ENCODE measurements at places on chromosomes 11 and 22.

- no peak for DNase-seq
Measured at GRCh38 chr22:49704345-49705215, 123.1 kb downstream of the BRD1 start.

DNA sequence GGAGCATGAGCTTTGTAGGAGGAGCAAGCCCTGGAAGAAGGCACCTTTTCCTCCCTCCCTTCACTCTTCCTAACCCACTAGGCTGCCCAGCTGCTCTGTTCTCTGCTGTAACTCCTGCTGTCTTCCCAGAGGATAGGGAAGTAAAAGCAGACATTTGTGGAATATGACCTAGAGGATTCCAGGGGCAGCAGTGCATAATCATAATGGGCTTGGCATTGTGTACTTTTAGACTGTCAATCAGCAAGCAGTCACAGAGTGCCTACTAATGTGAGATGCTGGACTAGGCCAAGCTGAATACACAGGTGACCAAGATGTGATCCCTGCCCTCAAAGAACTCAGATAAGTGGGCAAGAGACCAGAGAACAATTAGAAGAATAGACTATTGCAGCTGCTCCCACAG is 133.0 kb downstream of the NAV2 start:
- no peak for DNase-seq

DNA sequence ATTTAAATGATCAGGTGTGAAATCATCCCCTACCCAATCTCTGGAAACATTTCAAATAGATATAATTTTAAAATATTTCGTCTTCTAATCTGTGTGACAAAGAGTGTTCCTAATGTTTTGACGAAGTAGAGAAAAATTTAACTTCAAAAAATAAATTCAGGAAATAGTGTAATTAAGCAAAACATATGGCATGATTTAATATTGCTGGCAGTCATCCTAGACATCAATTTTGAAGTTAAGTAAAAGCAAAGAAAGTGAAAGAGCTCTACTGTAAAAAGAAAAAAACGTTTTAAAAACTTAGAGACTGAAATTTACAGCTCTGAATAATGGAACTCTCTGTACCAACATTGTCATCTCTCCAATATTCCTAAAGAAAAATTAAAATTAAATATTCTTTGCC is 1062.3 kb downstream of the LRRC4C start:
- DNase-seq = no peak

DNA sequence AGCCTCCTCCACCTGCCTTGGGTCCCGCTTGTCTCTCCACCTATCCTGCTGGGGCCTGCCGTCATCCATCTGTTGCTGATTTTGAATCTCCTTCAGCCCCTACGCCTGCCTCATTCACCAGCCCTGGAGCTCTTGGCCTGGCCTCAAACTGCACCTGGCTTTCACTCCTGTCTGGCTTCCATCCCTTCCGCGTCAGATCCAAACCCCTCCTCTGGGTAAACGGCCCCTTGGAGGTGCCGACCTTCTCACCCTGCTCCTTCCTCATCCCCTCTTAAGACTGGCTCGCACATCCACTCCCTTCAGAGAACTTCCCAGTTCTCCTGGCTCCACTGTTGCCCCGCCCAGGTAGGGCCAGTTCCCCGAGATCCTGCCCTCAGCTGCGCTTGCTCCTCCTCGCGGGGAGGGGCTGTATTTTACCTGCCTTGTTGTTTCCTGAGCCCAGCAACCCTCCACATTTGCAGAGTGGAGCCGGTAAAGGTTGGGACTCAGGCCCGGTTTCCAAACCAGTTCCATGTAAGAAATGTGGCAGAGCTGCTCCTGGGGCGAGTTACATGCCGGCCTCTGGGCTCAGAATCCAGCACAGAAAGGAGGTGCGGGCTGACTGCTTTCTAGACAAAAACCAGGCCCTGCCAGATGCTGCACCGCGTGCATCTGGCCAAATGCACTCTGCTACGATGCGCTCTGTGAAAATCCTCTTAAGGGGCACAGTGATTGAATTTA is 13.9 kb upstream of the SHANK2 start:
- no peak for DNase-seq
